ENCODE measurements at places on chromosomes 2 and 18.

- no peak for DNase-seq
Measured at GRCh38 chr2:20487392-20488174, 40.7 kb downstream of the RHOB start.

GRCh38 chr18:55018602-55019001, 59.3 kb upstream of the CCDC68 start:
- DNase-seq: peak; percentile 15

DNA sequence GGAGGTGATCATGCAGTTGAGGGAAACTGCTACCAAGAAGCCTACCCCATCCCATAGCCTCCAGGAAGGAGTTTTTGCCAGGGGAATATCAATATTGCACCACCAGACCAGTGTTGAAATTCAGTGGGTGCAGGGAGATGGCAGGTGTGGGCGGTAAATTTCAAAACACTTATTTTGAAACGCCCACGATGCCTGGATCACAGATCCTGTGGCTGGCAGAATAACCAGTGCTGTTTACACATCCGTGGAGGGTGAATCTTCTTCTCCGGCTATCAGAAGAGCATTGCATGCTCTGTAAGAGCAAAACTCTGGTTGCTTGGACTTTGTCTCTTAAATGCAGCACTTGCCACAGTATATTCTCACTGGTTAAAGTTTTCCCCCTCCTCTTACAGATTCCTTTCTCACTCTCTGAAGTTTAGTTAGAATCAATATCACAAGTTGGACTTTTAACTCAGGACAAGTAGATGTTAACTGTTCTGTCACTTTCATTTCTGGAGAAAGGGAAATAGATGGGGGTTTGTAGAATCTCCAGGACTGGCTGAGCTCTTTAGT, 70.5 kb upstream of the ZCCHC2 start:
- DNase-seq: no peak

GRCh38 chr18:61963705-61964104, 70.9 kb upstream of the RNF152 start:
- DNase-seq: no peak

DNA sequence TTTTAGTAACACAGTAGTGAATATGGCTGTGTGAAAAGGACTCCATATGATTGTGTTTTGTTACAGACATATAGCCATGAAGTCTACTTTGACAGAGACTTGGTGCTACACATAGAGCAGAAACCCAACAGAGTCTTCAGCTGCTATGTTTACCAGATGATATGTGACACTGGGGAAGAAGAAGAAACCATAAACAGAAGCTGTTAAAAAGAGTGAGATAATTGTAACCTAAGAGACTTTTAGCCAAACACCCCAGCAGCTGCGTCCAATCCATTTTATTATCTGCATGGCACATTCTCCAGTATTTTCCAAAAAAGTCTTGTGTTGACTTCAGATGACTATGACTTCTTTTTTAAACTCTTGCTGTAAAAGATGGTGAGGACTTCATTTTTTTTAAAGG, 41.4 kb upstream of the CYBRD1 start:
- DNase-seq: no peak

DNA sequence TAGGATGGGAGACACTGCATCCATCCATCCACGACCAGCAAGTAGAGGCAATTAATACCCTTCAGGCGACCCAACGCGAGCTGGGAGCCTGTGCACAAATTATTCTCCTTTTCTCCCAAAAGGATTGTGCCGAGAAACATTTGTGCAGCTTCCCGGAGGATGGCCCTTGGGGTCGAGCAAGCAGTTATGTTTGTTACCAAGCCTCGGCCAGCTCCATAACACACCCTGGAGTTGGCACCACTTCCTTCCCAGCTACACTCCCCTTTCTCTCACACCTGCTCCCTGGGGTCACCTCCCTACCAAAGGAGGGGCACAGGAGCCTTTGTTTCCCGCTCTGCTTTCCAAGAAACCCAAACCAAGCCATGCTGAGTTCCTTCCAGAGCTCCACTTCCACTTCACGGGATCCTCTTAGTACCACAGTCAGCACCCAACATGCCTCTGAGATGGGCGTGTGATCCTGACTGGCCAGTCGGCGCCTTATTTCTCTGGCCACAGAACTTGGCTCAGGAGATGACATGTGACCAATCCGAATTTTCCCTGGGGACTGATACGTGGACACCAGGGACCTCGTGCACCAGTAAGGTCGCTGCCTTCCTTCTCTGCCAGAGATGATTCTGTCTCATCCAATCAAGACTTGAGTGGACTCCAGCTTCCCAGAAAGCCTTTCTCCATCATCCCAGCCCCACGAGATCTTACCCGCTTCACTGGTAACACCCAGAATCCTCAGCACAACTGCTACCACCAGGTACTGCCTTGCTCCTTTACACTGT, 28.5 kb downstream of the GPR55 start:
- DNase-seq: no peak

GRCh38 chr2:144548532-144549191, 28.7 kb upstream of the ZEB2 start:
- DNase-seq: no peak

DNA sequence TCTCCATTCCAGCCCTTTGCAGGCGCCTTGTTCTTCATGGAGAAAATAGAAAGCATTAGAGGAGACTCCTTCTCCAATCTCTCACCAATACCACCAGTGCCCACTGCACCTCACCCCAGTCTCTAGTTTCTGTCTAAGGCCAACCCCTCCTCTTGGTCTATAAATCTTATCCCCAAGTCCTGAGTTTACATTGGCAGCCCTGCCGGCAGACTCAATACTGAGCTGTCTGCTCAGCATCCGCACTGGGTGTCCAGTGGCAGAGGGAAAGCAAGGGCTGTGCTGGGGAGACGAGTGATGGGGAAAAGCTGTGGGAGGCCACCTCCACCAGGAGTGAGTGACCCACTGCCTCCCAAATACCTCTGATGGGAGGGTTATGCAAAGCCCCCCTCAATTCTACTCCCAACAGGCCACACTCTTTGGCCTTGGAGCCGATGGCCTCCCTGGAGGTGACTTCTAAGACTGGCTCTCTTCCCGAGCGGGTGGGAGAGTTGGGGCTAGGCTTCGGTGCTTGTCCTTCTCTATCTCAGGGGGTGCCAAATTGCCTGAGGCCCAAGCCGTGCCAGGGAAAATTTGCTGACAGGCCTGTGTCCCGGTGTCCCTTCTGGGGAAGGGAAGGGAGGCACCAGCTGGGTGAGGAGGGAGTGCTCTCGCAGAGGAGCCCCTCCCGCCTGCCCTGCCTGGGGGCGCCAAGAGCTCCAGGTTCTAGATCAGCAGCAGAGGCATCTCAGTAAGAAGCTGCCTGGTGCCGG, 165.2 kb upstream of the MSH6 start:
- no peak for DNase-seq

DNA sequence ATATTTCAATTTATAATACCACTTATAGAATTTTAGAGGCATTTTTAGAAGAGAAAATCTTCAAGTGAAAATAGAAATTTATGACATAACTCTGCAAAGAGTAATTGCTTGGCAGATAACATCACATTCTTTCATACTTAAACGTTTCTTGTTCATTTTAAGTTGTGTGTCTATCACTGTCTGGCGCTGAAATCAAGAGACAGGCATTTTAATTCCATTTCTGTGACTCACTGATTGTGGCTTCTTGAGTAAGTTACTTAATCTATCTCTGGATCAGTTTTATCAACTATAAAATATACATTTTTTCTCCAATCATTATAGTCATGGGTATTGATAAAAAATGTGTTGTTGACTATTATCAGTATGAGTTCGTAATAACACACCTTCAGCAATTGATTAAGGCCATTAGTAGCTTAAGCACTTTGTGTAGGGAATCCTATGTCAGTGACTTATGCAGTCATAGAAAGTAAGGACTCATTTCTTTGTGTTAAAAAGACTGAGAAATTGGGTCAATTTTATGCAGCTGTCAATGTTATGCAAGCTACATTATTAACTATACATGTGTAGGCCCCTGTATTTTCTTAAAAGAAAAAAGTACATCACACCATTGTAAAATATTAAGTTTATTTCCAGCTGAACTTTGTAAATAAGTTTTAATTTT, 497.3 kb downstream of the CCDC85A start:
- DNase-seq: no peak

DNA sequence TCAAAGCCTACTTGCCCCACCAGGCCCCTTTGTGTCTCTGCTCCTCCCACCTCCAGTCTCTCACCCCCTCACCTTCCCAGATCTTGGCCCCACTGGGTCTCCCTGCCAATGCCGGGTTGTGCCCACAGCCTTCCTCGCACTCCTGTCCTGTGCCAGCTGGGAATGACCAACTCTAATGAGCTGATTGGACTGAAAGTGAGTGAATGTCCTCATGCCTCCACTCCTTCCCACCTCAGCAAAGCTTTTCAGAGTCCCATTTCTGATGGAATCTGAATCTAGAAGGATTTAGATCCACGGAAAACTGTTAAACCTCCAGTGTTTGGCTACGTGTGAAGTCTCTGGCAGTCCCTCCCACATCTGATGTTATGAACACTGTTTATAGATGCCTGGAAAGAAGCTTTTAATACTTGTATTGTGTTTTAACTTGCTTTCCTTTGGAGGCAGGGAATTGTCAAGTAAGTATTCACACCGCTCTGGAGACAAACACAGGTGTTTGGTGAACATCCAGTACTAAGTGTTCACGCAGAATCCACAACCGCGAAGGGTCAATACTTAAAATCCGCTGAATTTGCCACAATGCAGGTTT, 103.9 kb downstream of the RTN4 start:
- no peak for DNase-seq

- DNase-seq: peak; percentile 26
Measured at GRCh38 chr2:112187805-112188596, 49.8 kb downstream of the FBLN7 start.
